ENCODE measurements at places on chromosomes 5 and 9.

GRCh38 chr5:45109062-45109461, 300.3 kb downstream of the MRPS30 start:
- DNase-seq = no peak

DNA sequence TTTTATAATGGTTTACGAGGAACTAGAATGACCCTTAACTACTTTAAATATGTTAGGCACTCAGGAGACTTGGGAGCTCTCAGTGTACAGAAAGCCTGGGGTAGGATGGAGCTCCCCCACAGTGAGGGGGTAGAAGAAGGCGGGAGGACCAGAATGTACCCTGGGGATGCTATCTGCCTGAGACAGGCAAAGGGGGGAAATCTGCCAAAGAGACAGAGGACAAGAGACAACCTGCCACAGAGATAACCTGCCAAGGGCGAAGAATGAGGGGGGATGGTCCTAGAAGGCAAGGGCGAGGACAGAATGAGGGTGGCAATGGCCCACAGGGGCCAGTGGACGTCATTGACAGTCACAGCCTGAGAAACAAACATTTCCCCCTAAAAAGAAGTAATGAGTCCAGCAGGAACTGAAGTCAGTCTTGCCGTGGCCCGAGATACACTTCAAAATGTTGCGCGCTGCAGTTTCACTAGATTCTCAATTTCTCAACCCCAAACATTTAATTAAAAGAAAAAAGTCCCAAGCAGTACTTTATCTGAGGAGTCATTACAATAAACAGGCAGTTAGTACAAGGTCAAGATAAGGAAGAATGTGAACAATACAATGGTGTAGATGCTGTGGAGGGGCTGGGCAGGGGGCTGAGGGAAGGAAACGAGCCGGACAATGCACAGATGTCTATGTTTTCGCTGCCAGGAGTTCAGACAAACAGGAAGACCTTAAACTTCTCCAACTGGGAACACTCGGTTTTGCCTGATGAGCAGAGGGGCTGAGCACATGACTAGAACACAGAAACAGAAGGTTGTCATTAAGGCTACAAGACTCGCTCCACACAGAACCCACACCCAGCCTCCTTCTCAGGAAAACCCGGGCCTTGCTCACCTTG, 125.0 kb downstream of the LHFPL2 start:
- no peak for DNase-seq

- peak; percentile 93 for DNase-seq
Observed at GRCh38 chr9:33946779-33947535, 101.7 kb downstream of the UBAP2 start.

GRCh38 chr9:137435381-137435891, 5.7 kb downstream of the ENTPD8 start:
- DNase-seq = no peak

- DNase-seq = peak; percentile 26
Observed at GRCh38 chr9:114507726-114508125, 2.5 kb upstream of the WHRN start.

- DNase-seq = no peak
Observed at GRCh38 chr9:16135968-16136367, 583.1 kb downstream of the CCDC171 start.

DNA sequence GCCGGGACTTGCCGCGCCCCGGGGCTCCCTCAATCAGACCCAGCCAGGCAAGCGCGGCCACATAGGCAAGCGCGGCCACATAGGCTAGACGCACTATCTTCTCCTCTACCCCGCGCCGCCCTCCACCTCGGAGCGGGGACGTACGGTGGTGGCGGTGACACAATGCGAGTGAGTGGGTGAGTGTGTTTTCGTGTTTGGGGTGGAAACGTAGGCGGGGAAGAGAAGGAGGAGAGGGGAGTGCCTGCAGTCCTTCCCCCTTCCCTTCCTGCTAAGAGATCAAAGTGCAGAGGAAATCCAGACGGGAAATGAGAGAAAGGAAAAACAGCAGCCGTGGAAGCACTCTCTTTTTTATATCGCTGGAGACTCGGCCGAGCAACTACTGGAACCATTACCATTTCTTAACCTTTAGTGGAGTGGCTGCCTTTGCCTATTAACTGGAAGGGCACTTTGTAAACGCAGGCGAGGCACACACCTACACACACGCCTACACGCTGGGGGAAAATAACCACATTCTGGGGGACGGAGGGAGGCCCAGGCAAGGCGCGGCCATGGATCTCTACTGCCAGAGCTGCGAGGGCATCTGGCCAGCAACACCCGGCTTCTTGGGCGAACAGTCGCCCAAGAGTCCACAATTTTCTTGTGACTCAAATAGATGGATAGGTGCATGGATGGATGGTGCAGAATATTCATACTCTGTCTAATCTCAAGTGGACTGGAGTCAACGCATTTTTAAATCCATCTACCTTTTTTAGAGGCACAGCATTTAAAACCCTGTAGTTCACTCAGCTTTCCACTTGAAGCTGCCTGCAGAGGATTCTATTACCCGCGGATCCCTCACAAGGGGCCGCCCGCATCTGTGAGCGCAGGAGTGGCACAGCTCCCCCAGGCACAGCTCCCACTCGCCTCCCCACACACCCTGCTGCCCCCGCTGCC, 2.1 kb downstream of the EDIL3 start:
- peak; percentile 68 for DNase-seq

GRCh38 chr9:135884328-135885035, 22.9 kb downstream of the CAMSAP1 start:
- DNase-seq = no peak

- no peak for DNase-seq
Observed at GRCh38 chr5:102289251-102289899, 6.7 kb downstream of the SLCO4C1 start.
